Lung (tissue), 17 donors: ENCODE measurements at places on chromosomes 6 and 20. TPM values are rescaled to one million over a fixed set of nuclear protein-coding genes. Genes with fewer than 3 reads are reported as not detected.

DNA sequence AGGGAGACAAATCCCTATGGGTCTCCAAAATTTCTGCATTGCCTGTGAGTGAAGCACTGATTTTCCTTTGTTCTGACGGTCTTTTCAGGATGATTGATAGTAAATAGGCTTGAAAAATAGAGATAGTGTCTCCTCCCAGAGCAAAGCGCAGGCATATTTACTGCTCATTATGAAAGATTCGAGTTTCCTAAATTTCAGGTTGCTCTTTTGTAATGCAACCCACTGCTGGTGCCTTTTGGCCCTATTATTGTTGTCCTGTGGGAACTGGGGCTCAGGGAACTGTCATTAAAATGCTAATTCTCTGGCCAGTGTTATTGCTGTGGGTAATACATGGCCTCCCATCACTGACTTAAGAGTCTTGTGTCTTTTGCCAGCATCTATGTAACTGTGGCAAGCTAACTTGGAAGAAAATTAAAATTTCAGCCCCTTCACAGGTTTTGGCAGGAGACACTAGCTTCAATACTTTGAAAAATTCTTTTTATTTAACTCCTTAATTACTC is 754.1 kb upstream of the MAP3K7 start:
- H3K4me1 ChIP-seq = no peaks in the 10 kb centered on the region
- H3K27me3 ChIP-seq = no peaks in the 10 kb centered on the region
- H3K27ac ChIP-seq = no peak overlapping the region
- H3K4me3 ChIP-seq = no peak overlapping the region
- DNase-seq = no peak

GSTA4 gene
- 115 TPM for total RNA-seq

- no peak for DNase-seq
- H3K4me3 ChIP-seq = no peak overlapping the region
- H3K27me3 ChIP-seq = no peaks in the 10 kb centered on the region
- no peaks in the 10 kb centered on the region for H3K36me3 ChIP-seq
- no peak overlapping the region for H3K27ac ChIP-seq
These were observed 25.5 kb downstream of the C20orf173 start for GRCh38 chr20:35503841-35504561.

GRCh38 chr6:9086331-9086730 is 651.0 kb upstream of the SLC35B3 start:
- H3K4me1 ChIP-seq = no peaks in the 10 kb centered on the region
- no peak for DNase-seq
- no peak overlapping the region for H3K4me3 ChIP-seq
- no peak overlapping the region for H3K27ac ChIP-seq

BMP2 gene
- total RNA-seq = 29.4 TPM

GRCh38 chr6:27562027-27562410 is 89.1 kb upstream of the ZNF184 start:
- H3K4me3 ChIP-seq = no peak overlapping the region
- no peak overlapping the region for H3K27ac ChIP-seq
- no peak for DNase-seq
- H3K36me3 ChIP-seq = no peaks in the 10 kb centered on the region
- H3K4me1 ChIP-seq = no peaks in the 10 kb centered on the region
- H3K27me3 ChIP-seq = no peaks in the 10 kb centered on the region

- no peak for DNase-seq
- H3K36me3 ChIP-seq = no peaks in the 10 kb centered on the region
- H3K4me1 ChIP-seq = no peaks in the 10 kb centered on the region
- H3K27ac ChIP-seq = no peak overlapping the region
These were observed 257.3 kb upstream of the SGK1 start for GRCh38 chr6:134575221-134575620.

DNA sequence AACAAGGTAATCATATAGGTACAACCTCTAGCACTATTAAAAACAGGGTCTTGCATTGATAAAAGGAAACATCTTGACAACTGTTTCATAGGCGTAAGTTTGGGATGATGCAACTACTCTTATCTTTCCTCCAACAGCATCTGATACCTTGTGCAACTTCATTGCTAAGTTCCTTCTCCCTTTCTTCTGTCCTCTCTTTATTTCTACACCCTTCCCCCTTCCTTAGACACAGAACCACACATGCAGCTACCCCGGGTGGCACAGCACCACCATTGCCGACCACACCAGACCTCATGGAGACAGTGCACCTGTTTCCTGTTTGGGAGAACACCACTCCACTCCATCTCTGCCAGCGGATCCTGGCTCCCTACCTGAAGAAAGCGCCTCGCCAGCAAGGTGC is 14.4 kb downstream of the MYB start:
- no peak overlapping the region for H3K27ac ChIP-seq
- no peak overlapping the region for H3K4me3 ChIP-seq
- no peaks in the 10 kb centered on the region for H3K27me3 ChIP-seq
- no peaks in the 10 kb centered on the region for H3K36me3 ChIP-seq
- no peaks in the 10 kb centered on the region for H3K4me1 ChIP-seq
- no peak for DNase-seq

GRCh38 chr6:152136449-152136825 is 329.0 kb downstream of the ESR1 start:
- H3K27me3 ChIP-seq = no peaks in the 10 kb centered on the region
- no peak overlapping the region for H3K4me3 ChIP-seq
- no peak for DNase-seq
- H3K36me3 ChIP-seq = peaks cover 46% of the 10 kb centered on the region

ACTL10 gene
- 0.26 TPM for total RNA-seq

DNA sequence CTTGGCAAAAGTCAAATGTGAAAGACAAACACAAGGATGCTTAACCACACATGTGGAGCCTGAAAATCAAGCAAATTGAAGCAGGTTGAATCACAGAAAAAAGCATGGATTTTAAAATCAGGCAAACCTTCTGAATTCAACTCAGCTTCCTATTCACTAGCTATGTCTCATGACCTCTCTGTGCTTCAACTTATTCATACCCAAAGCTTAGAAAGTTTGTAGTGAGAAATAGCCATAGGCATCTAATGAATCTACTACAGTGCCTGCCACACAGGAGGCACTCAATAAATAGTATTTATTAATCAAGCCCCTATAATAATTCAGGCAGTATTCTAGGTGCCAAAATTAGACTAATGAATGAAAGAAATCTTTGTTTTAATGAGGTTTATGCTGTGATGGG is 112.2 kb upstream of the TNFAIP3 start:
- no peak for DNase-seq
- peaks cover 2% of the 10 kb centered on the region for H3K4me1 ChIP-seq
- no peaks in the 10 kb centered on the region for H3K27me3 ChIP-seq
- no peak overlapping the region for H3K27ac ChIP-seq
- H3K4me3 ChIP-seq = no peak overlapping the region

DNA sequence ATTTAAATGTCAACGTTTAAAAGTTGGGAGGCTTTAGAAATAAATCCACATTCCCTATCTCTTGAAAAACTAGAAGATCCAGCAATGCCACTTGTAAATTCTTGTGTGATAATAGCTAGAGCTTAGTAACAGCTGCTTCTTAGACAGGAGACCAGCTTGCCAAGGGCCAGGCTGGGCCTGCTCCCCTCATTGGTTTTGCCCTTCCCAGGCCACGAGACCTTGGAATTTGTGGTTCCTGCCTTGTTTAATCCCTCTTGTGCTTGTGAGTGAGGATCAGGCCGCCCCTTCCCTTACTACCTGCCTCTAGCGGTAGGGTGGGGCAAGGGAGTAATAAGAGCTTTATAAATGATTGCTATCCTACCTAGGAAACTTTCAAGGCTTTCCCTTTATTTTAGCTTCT is 363.5 kb downstream of the SYNE1 start:
- no peak overlapping the region for H3K27ac ChIP-seq
- no peaks in the 10 kb centered on the region for H3K4me1 ChIP-seq
- H3K36me3 ChIP-seq = peaks cover 20% of the 10 kb centered on the region
- H3K4me3 ChIP-seq = no peak overlapping the region
- H3K27me3 ChIP-seq = no peaks in the 10 kb centered on the region

ARMC12 gene
- total RNA-seq = 0.20 TPM

GRCh38 chr6:144920391-144920961 is 635.3 kb downstream of the UTRN start:
- H3K27ac ChIP-seq = no peak overlapping the region
- H3K27me3 ChIP-seq = no peaks in the 10 kb centered on the region
- no peaks in the 10 kb centered on the region for H3K36me3 ChIP-seq
- H3K4me3 ChIP-seq = no peak overlapping the region

APOBEC2 gene
- total RNA-seq = 0.51 TPM

DNA sequence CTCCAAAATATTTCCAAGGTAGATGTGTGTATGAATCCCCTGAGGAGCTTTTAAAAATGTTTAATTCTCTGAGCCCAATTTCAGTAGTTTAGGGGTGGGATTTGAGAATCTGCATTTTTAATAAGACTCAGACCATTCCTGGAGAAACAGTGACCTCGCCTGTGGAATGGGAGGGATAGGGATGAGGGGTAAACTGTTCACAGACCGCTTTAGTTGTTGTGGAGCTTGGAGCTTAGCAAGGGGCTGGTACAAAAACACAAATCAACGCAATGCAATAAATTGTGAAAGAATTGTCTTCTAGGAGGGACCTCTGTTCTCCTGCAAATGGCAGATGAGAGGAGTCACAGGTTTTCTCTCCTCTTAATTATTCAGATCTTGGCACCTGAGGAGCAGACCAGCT is 239.3 kb upstream of the SULF2 start:
- no peak overlapping the region for H3K27ac ChIP-seq
- peaks cover 5% of the 10 kb centered on the region for H3K27me3 ChIP-seq
- H3K4me1 ChIP-seq = no peaks in the 10 kb centered on the region
- no peak for DNase-seq

DNA sequence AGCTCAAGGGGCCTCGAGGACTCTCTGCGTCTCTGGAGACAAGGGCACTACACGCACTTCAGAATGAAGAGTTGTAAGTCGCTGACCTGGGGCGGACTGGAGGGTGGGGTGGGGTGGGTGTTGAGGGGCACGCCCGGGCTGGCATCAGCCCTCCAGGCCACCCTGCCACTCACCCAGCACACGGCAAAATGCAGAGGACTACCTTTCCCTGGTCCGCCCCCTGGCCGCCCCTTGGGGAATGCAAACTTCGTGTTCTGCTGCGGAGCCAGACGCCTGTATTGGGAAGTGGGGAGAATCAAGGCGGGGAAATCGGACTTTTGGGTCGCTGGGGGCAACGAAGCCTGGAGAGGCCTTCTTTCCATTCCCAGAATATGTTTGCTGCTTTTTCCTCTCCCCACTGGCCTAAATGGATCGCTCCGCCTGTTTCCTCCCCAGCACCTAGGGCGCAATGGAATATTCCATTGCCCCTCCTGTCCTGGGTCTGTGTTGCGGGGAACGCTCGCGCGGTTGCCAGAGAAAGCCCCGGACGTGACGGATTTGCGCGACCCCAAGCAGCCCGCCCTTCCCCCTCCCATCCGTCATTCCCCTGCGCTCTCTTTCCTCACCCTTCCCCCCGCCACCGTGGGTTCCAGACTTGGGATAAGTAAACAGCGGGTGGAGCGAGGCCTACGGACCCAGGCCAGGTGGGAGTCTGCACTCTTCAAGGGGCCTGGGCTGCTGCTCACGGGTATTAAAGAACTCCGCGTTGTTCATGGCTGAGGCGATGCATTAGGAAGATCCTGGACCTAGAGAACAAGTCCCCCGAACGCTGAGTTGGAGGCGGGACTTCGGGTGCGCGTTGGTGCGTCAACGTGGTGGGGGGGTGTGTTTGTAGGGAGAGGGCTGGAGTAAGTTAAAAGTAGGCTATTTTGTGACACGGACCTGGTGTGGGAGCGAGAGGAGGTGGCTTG is at the start of gene PPT2:
Gene PPT2 (plus strand): TSS at position 578 of the 950 bp plus-strand sequence. CDS start 454 bp downstream, outside the sequence.
- peaks cover 17% of the 10 kb centered on the region for H3K4me1 ChIP-seq
- H3K36me3 ChIP-seq = peaks cover 5% of the 10 kb centered on the region
- peak; percentile 98 for DNase-seq
- H3K4me3 ChIP-seq = peak within 1 kb of the TSS; percentile 69
- peaks cover 25% of the 10 kb centered on the region for H3K27me3 ChIP-seq

SOX18 gene
- 52.2 TPM for total RNA-seq

ADGB gene
- 9.7 TPM for total RNA-seq

DNA sequence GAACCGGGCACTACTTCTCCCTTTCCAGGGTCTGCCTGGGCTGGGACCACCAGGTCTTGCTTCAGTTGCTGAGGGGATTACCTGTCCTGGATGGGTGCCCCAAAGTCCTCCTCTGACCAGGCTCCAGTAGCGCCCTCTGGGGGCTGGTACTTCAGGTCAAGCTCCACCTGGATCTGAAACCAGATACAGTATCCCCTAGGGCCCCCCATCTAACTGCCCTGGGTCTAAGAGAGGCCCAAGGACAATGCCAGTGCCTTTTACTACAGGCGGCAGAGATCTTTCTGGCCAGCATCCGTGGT is 11.2 kb upstream of the SPAG4 start:
- H3K27me3 ChIP-seq = peaks cover 3% of the 10 kb centered on the region
- H3K27ac ChIP-seq = no peak overlapping the region
- DNase-seq = no peak

- peaks cover 10% of the 10 kb centered on the region for H3K4me1 ChIP-seq
- H3K4me3 ChIP-seq = peak within 1 kb of the TSS; percentile 65
- DNase-seq = peak; percentile 80
- H3K36me3 ChIP-seq = no peaks in the 10 kb centered on the region
- H3K27me3 ChIP-seq = no peaks in the 10 kb centered on the region
These were observed at the start of gene BFSP1 for GRCh38 chr20:17530716-17531664. TSS of gene BFSP1 (minus strand) at chr20:17531379. CDS start at chr20:17531329, 50 bp downstream.

DNA sequence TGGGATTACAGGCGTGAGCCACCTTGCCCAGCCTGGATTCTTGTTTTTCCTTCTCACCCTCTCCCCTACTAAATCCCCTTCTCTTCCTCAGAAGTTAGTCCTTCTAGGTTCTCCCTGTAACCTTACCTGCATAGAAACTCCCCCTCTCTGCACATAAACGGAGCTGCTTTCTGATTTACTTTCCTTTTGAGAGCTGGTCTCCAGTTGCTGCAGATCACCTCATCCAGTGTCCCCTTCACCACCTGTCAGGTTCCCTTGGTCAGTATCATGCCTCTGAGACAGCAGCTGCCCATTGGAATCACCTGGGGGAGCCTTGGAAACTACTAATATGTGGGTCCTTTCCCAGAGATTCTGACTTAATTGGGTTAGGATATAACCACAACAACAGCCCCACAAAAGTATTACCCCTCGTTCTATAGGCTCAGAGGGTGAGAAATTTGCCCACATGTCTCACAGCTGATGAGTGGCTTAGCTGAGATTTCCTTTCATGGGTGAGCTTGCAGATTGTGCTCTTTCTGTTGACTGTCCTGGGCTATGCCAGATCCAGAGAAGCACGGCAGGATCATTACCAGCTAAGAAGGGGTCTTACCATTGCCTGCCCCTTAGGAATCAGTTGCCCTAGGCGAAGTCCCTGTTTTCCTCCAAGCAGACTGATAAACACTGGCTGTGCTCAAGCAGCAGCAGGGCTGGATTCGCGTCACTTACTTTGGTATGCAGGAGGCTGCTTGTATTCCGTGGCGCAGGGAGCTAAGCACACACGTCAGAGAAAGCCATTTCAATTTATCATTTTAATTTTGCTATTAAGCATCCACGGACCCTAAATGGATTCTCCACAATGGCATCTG is 51.3 kb downstream of the AKAP12 start:
- H3K4me3 ChIP-seq = no peak overlapping the region
- no peaks in the 10 kb centered on the region for H3K36me3 ChIP-seq
- DNase-seq = peak; percentile 94
- H3K27ac ChIP-seq = no peak overlapping the region

RAET1L gene
- not detected for total RNA-seq

BMP7 gene
- 10.3 TPM for total RNA-seq

NT5E gene
- 13.5 TPM for total RNA-seq
